GM06990 (cell line): ENCODE measurements at places on chromosomes 3 and 15.

DNA sequence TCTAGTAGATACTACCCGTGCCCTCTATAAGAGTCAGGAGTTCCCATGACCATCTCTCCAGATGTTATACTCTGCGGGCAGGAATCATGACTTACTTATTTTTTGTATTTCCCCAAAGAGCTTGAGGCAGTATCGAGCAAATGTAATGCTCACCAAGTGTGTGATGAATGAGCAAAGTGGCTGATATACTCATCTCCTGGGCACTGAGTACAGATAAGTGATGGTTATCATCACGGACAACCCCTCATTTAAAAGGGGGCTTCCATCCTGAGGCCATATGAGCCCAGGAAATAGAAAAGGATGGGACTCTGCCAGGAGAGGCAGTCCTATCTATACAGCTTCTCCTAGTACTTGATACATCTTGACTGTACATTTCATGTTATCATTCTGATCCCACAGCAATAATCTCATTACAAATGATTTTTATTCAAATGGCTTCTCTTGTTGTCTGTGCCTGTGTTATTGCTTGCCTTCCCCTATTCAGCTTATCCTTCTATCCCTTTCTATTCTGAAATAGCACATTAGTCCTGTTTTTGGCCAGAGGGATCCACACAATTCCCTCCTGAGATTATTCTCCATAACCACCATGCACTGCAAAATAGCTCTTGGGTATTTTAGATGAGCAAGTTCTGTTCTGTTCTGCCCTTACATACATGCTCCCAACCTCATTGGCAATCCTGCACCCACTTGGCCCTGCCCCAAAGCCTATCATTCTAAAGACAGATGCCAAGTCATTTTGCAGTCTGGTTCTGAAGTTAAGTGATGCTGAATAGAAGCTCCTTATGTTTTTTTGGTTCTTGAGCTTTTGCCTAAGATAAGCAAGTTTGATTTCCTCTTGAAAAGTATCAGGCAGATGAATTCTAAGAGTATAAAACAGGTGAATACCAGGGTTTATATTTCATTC, 48.0 kb upstream of the MRPL3 start:
- DNase-seq, result no peak

DNA sequence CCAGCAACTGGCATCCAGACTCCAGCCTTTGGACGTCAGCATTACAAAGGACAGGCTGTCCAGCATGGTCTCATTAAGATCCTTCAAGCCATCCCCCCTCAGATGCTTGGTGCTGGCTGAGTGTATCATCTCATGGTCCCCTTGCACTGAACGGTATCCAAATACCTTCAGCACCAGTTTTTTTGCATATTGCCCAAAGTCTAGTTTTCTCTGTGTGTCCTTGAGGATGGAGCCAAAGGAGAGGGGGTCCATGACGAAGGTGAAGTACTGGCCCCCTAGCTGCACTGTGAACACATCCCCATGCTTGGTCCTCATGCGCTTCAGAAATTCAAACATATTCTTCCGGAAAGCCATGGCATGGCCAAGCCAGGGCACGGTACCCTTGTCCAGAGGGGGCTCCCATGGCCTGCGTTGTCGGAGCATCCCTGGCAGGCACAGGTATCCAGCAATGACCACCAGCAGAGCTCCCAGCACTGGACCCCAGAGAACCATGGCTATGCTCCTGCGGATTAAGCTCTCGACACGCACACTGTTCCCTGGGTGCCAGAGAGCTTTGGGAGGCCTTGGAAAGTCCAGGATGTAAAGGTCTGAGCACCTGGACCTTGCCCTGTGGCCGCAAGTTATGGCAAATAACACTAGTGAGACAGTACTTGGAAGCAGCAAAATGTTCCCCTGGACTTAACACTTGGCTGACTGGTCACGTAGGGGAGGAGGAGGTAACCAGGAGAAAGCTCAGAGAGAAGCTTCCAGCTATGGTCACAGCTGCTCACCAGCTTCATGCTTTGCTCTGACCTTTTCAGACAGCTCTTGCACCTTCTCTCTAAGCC, at the start of gene CYP8B1:
TSS of gene CYP8B1 (minus strand) at position 555 of the 827 bp plus-strand sequence. CDS start at position 492, 63 bp downstream.
- DNase-seq, result no peak

DNA sequence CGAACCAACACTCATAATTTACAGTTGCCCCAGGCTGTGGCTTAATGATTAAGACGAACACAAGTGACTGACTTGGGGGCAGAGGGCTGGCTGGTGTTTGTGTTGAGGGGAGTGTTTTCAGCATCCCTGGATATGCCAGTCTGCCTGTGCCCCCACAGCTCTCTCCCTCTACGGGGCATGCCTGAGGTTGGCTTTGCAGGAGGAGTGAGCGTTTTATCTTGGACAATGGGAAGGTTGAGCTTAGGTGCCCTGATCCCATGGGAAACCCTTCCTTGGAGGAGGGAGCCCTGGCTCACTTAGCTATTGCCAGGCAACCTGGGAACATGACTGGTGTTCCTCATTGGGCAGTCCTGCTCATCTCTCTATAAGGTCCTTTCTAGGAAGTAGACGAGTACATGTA, 17.6 kb downstream of the FAM107A start:
- DNase-seq, result no peak

GRCh38 chr3:169083163-169083562, 580.3 kb downstream of the MECOM start:
- no peak for DNase-seq

DNA sequence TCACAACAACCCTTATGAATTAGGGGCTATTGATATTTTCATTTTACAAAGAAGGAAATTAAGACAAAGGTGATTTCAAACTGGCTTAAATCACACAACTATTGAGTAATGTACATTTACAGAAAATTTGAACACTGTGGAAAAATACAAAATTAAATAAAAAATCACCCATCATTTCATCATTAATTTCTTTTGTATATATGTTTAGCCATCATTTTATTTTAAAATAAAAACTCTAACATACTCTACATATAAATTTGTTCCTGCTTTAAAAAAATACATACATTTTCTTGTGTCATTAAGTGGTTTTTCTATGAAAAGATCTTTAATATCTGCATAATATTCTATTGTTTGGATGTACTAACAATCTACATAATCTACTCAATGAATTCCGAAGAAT, 20.2 kb downstream of the CLDN11 start:
- DNase-seq, result no peak

GRCh38 chr3:9072667-9073009, 109.4 kb upstream of the RAD18 start:
- no peak for DNase-seq
